Fibroblast of skin of right biceps (primary cell): ENCODE measurements at places on chromosomes 3 and 15.
A peak's percentile ranks its signal among the peaks of the same experiment; 100 is the strongest.

DNA sequence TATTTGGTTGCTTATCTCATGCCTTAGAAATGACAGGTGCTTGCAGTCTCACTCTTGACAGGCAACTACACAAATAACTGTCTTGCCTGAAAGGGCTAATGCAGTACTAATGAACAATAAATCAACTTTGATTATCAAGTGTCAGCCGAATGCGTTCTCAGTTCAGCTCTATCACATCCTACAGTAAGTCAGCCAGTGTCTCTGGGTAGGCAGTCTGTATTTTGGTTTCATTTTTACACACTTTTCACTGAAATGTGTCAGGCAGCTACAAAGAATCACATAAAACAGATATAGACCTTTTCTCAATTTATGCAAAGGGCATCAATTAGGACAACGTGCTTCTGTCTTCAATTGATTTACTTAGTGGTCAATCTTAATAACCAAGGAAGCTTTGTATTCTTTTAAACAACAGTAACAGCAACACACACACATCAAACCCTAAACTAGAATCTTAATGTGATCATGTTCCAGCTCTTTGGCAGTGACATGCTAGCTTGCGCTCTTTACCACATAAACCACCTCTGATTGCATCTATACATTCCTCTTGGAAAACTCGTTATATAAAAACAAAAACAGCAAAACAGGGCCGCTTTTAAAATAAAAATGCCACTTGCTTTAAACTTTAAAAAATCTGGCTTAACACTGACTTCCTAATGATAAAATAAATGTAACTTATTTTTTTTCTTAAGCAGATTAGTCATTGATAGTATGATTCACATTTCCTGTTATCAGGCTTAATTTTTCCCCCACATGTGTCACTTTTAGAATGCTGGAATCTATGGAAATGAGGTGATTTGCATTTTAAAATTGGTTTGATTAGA lies 520.4 kb downstream of the FOXP1 start:
- DNase-seq, result peak; percentile 65

GRCh38 chr3:45127130-45127822 lies 18.9 kb downstream of the CDCP1 start:
- DNase-seq, result no peak

DNA sequence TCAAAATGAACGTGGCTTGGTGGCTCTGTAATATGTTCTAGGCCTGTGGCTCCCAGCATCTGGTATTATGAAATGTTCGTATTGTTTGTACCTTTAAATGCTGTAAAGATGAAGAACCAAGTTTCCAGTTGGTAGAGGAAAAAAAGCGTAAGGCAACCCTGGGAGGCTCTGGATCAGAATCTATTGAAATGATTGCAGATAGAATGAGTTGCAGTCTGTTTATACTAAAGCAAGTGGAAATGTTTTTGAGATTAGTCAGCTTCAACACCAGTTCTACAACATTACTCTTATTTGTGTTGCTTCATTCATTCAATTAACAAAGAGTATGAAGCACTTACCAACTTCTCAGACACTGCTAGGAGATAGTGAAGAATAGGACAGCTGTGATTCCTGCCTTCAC lies 5.3 kb downstream of the ARL6IP5 start:
- peak; percentile 71 for DNase-seq

DNA sequence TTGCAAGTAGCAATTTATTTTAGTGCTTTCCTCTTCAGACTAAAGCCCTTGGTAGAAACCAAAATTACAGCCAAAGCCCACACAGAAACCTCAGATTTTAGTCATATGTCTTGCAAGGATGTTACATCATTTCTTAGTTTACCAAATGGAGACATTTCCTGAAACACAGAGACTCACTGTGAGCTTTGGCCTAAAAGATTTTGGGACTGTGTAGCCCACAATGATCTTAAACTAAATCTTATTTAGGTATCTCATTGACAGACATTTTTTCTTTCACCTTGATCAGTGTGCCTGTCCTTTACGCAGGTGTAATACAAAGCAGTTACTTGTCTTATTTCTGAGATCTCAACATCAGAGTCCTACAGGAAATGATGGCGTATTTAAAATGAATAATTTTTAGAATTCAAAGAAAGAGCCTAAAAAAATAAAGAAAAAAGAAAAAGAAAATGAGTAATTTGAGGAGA lies 27.8 kb upstream of the AP4E1 start:
- peak; percentile 90 for DNase-seq

DNA sequence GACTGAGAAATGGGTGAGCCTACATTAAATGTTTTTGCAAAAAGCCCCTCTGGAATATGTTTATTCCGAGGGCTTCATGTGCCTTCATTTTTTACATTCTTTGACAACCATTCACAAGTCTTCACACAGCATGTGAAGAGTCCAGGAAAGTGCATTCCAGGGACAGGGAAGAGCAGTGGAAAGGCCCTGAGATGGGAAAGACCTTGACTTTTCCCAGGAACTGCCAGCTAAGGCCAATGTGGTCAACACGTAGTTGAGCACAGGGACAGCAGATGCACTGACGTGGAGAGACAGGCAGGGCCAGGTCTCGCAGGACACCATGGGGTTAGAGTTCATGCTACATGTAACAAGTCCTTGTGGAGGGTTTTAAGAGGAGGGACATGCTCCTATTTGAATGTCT lies 21.7 kb downstream of the SSR3 start:
- DNase-seq, result no peak

GRCh38 chr3:178966299-178967176 lies 105.1 kb downstream of the ZMAT3 start:
- DNase-seq, result peak; percentile 34

- peak; percentile 75 for DNase-seq
Measured at GRCh38 chr3:73576999-73577461, 47.7 kb downstream of the PDZRN3 start.
